ENCODE measurements at places on chromosomes 6 and 20. TPM values are rescaled to one million over a fixed set of nuclear protein-coding genes. Genes with fewer than 3 reads are reported as not detected.

The OR2J3 gene
- 0.13 TPM for total RNA-seq

DNA sequence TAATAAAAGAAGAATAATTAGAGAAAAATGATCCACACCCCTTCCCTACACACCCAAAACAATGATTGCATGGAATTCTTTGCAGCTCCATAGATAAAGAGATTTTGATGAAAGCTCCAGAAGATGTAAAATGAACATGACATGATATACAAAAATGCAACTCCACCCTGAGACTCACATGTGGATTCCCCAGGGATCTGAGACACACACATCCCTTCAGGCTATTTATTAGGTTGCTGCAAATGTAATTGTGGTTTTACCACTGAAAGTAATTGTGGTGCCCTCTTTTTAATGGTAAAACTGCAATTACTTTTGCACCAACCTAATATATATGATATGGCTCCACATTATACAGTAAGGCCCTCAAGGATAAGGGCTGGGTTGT is 40.4 kb upstream of the TBC1D7 start:
- no peaks in the 10 kb centered on the region for H3K27me3 ChIP-seq
- H3K4me3 ChIP-seq: no peak overlapping the region
- DNase-seq: no peak
- H3K27ac ChIP-seq: no peak overlapping the region
- H3K4me1 ChIP-seq: no peaks in the 10 kb centered on the region

- DNase-seq: no peak
- H3K36me3 ChIP-seq: no peaks in the 10 kb centered on the region
- no peaks in the 10 kb centered on the region for H3K4me1 ChIP-seq
- no peak overlapping the region for H3K4me3 ChIP-seq
- no peak overlapping the region for H3K27ac ChIP-seq
These were observed 78.3 kb downstream of the CD109 start for GRCh38 chr6:73774311-73774774.

DNA sequence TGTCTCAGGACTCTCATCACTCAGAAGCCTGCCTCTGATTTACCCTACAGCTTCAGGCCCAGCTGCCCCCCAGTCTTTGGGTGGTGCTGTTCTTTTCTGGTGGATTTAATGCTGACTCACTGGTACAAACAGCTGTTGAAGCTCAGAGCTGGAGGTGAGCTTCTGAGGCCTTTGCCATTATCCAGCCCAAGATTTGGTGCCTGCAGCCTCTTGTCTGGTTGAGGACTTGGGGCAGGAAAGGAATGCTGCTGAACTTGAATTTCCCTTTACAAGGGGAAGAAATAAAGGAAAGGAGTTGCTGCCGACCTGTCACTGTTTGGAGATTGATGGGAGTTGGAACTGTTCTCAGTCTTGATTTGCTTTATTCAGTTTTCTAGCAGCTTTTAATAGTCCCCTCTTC is 19.8 kb downstream of the ABCF1 start:
- H3K27me3 ChIP-seq: no peaks in the 10 kb centered on the region
- no peaks in the 10 kb centered on the region for H3K36me3 ChIP-seq
- DNase-seq: no peak
- no peak overlapping the region for H3K27ac ChIP-seq

The SLC25A27 gene
- 29.3 TPM for total RNA-seq

DNA sequence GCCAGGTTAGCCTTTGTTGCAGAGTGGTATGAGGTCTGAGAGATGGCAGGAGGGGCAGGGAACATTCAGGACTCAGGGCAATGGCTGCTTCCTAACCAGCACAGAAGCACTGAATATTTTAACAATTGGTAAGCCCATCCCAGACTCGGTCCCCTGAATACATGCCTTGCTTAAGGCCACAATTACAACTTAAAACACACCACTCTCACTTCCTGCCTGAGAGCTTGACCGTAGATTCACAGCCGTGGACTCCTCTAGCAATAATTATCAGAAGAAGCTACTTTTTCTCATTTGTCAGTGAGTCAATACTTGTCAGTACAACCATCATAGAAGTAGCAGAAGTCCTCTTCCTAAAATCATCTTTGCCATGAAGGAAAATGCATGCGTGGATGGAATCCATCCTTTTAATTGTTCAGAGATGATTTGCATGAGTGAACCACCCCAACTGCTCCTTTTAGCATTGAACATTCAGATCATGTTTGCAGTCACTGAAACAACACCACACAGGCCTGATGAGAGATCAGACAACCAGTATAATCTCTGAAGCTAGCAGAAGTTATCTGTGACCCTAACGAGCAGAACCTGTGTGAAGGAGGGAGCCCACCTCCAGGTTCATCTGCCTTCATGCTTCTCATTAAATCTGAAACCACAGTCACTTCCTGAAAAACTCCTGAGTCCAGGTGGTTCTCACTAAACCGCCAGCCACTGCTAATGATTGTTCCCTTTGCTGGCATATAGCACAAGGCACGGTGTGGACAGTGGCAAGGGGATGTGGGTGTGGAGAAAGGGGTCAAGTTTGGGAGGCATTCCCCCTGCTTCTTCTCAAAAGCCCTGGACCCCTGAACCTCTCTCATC is 333.9 kb upstream of the CNR1 start:
- no peak for DNase-seq
- no peak overlapping the region for H3K27ac ChIP-seq
- no peaks in the 10 kb centered on the region for H3K4me1 ChIP-seq
- H3K27me3 ChIP-seq: no peaks in the 10 kb centered on the region

The TFAP2A gene
- total RNA-seq: 0.10 TPM

DNA sequence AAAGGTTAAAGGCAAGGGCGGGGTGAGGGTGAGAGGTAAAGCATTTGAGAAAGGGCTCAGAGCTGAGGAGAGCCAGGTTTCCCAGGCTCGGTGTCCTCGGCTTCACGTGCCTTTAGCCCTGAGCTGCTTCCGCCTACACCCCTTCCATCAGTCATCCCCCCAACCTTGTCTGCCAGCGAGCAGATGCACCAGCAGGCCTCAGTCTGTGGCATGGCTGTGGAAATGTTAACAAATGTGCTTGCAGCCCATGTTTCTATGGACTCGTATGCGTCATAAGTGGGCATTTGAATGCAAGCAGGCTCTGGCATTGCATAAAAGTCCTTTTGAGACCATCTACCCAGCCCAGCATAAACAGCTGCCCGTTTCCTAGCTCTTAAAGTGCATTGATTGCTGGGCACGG is 88.8 kb downstream of the SYNJ2 start:
- no peaks in the 10 kb centered on the region for H3K27me3 ChIP-seq
- H3K27ac ChIP-seq: no peak overlapping the region
- H3K4me3 ChIP-seq: no peak overlapping the region
- no peaks in the 10 kb centered on the region for H3K36me3 ChIP-seq

DNA sequence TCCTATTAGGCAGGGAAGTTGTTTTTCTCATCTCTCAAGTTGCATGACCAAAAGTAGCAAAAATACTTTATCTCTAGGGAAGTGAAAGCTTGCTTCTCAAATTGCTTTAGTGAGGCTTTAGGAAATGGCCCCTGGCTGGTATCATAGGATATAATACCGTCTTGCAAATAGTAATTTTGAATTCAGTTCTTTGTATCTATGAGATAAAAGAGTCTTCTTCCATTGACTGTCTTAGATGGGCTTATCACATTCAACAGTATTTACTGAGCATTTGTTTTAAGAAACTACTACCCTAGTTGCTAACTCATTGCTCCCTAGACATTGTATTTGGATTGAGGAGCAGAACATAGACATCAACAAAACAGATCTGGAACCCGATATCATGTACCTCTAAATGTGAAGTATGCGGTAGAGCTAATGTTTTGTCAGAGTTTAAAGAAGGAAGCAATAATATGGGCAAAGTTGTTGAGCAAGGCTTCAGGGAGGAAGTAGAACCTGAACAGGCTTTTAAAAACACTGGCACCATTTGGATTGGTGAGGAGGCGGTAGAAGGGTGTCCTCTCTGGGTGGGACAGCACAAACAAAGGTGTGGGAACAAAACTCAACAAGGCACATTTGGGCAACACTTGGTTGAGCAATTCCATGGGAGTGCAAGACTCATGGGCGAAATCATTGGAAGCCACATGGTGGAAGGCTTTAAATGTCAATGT is 101.5 kb downstream of the SGK1 start:
- H3K27me3 ChIP-seq: no peaks in the 10 kb centered on the region
- no peak for DNase-seq
- H3K36me3 ChIP-seq: no peaks in the 10 kb centered on the region
- H3K27ac ChIP-seq: no peak overlapping the region

The BMP6 gene
- 15.9 TPM for total RNA-seq

DNA sequence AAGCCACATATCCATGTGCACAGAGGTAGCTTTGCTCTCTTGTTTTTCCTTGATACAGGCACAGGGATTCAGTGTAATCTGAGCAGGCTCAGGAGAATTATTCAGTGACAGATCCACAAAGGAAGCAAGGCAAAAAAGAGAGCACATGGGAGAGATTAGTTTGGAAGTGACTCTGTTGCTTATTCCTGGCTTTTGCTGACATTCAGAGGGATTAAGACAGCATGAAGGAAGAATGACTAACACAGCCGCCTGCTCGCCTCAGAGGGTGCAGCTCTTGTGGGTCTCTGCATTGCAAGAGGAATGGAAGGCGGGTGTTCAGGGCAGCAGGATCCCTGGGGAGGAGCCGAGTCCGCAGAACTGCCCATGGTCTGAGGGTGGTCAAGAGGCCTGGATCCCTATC is 203.4 kb upstream of the KCNQ5 start:
- no peaks in the 10 kb centered on the region for H3K4me1 ChIP-seq
- no peak overlapping the region for H3K4me3 ChIP-seq
- H3K27me3 ChIP-seq: no peaks in the 10 kb centered on the region
- H3K27ac ChIP-seq: no peak overlapping the region
- no peaks in the 10 kb centered on the region for H3K36me3 ChIP-seq

GRCh38 chr6:69138893-69139494 is 503.9 kb downstream of the ADGRB3 start:
- H3K27ac ChIP-seq: no peak overlapping the region
- no peaks in the 10 kb centered on the region for H3K27me3 ChIP-seq
- H3K4me1 ChIP-seq: no peaks in the 10 kb centered on the region
- H3K36me3 ChIP-seq: no peaks in the 10 kb centered on the region
- H3K4me3 ChIP-seq: no peak overlapping the region

The MARCKS gene
- 106 TPM for total RNA-seq

The MCHR2 gene
- total RNA-seq: not detected

GRCh38 chr6:90846824-90847223 is 260.0 kb upstream of the MAP3K7 start:
- peaks cover 2% of the 10 kb centered on the region for H3K4me1 ChIP-seq
- no peak overlapping the region for H3K27ac ChIP-seq
- no peaks in the 10 kb centered on the region for H3K36me3 ChIP-seq
- DNase-seq: no peak

The NMBR gene
- not detected for total RNA-seq

The SYTL3 gene
- 1.8 TPM for total RNA-seq

GRCh38 chr6:135936606-135937005 is 85.1 kb downstream of the PDE7B start:
- no peaks in the 10 kb centered on the region for H3K27me3 ChIP-seq
- peaks cover 6% of the 10 kb centered on the region for H3K4me1 ChIP-seq
- no peak for DNase-seq
- no peaks in the 10 kb centered on the region for H3K36me3 ChIP-seq
- no peak overlapping the region for H3K4me3 ChIP-seq

- H3K36me3 ChIP-seq: no peaks in the 10 kb centered on the region
- no peaks in the 10 kb centered on the region for H3K27me3 ChIP-seq
- DNase-seq: no peak
- H3K4me3 ChIP-seq: no peak overlapping the region
- H3K27ac ChIP-seq: no peak overlapping the region
- peaks cover 2% of the 10 kb centered on the region for H3K4me1 ChIP-seq
These were observed 51.1 kb downstream of the FGD2 start for GRCh38 chr6:37056439-37057127.

The APOBEC2 gene
- total RNA-seq: not detected

The TRIM40 gene
- not detected for total RNA-seq

GRCh38 chr6:108884211-108885059 is 36.2 kb downstream of the ARMC2 start:
- H3K27ac ChIP-seq: no peak overlapping the region
- H3K27me3 ChIP-seq: no peaks in the 10 kb centered on the region
- no peaks in the 10 kb centered on the region for H3K36me3 ChIP-seq
- H3K4me1 ChIP-seq: no peaks in the 10 kb centered on the region
- no peak for DNase-seq

DNA sequence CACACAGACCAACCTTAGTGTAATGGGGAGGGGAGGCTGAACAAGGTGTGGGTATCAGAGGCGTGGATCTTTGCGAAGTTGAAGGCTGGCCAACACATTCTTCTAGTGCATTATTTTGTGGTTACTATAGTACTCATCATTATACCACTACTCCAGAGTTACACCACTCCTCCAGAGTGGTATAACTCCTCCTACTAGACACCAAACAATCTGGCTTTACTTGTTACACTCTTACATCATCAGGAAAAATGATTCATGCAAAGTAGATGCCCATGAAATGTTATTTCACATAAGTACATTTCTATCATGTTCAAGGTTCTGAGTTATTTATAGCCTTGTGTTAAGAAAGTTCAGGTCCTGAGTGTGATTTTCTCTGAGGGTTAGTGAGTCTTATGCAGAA is 443.1 kb upstream of the OPRM1 start:
- H3K4me1 ChIP-seq: no peaks in the 10 kb centered on the region
- no peaks in the 10 kb centered on the region for H3K36me3 ChIP-seq
- no peak for DNase-seq
- no peaks in the 10 kb centered on the region for H3K27me3 ChIP-seq

The RRAGD gene
- 5.5 TPM for total RNA-seq

GRCh38 chr6:82767447-82767846 is 298.2 kb downstream of the UBE3D start:
- DNase-seq: no peak
- no peak overlapping the region for H3K4me3 ChIP-seq
- no peak overlapping the region for H3K27ac ChIP-seq
- H3K36me3 ChIP-seq: no peaks in the 10 kb centered on the region
- H3K4me1 ChIP-seq: no peaks in the 10 kb centered on the region

DNA sequence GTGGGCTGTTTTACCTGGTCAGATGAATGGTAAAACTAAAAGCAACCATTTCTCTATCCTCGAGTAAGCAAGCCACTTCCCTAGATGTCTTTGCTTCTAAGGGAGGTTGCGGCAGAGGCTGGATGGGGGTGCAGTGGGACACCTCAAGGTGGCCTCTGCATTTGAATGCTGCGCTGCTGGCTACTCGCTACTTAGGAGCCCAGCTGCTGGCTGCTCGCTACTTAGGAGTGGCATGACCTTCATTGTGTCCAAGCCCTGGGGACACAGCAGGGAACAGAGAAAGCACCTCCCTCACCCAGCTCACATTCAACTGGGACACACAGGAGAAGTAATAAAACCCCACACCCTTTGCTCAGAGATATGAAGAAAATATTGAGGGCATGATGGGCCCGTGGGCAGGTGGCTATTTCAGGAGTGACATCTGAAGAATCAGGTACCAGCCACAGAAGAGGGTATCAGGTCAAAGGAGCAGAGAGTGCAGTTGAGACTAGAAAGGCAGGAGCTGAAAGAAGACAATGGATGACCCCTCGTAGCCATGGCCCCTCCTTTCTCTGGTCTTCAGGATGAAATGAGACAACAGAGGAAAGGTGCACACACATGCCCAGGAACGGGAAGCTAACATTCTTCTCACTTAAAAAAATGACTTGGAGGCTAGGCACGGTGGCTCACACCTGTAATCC is 149.4 kb downstream of the ZMYND8 start:
- H3K27me3 ChIP-seq: no peaks in the 10 kb centered on the region
- no peak for DNase-seq
- H3K27ac ChIP-seq: no peak overlapping the region
- no peak overlapping the region for H3K4me3 ChIP-seq

- no peaks in the 10 kb centered on the region for H3K4me1 ChIP-seq
- H3K27me3 ChIP-seq: no peaks in the 10 kb centered on the region
- no peak overlapping the region for H3K27ac ChIP-seq
- no peak overlapping the region for H3K4me3 ChIP-seq
- H3K36me3 ChIP-seq: no peaks in the 10 kb centered on the region
These were observed 64.2 kb upstream of the KIF25 start for GRCh38 chr6:167933290-167933689.
